ENCODE measurements at places on chromosomes 16 and 17.

DNA sequence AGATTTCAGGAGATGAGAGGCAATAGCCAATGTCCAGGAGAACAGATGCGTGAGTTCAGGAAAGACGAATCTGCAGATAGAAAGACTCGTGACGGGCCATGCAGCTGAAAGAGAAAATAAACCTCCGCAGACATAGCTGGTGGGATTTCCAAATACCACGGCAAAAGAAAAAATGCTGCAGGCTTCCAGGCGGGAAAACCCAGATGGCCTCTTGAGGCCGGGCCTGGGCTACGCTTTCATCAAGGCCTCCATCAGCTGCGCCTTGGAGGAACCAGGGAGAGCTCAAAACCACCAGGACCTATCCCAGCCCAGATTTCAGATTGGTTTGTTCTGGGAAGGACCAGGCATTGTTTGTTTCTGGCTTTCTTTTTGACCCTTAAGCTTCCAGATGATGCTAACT is 16.7 kb downstream of the CCDC40 start:
- DNase-seq: no peak

- DNase-seq: no peak
These were observed 140.2 kb downstream of the MSI2 start for GRCh38 chr17:57396511-57396921.

DNA sequence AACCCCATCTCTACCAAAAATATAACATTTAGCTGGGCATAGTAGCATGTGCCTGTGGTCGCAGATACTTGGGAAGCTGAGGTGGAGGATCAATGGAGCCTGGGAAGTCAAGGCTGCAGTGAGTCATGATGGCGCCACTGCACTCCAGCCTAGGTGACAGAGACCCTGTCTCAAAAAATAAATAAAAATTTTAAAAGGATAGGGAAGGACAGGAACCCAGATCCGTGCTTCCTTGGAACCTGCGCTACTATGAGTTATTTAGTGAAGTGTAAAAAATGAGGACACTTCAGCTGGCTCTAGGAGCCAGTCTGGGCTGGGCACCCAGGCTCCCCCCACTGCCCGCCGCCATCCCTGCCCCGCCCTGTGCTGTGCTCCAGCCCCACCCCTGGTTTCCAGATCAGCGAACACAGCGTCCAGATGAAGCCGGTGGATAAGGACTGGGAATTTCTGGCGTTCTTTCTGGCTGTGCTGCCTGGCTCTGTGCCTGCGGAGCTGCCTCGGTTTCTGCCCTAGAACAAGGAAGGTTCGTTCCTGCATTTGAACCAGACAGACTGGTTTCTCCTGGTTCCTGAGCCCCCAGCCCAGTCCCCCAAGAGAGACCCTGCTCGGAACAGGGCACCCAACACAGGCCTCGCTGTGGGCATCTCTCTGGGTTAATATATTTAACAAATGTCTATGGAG is 18.5 kb downstream of the PLLP start:
- DNase-seq: no peak

GRCh38 chr17:38701504-38702165 is 3.4 kb upstream of the MLLT6 start:
- DNase-seq: peak; percentile 90

DNA sequence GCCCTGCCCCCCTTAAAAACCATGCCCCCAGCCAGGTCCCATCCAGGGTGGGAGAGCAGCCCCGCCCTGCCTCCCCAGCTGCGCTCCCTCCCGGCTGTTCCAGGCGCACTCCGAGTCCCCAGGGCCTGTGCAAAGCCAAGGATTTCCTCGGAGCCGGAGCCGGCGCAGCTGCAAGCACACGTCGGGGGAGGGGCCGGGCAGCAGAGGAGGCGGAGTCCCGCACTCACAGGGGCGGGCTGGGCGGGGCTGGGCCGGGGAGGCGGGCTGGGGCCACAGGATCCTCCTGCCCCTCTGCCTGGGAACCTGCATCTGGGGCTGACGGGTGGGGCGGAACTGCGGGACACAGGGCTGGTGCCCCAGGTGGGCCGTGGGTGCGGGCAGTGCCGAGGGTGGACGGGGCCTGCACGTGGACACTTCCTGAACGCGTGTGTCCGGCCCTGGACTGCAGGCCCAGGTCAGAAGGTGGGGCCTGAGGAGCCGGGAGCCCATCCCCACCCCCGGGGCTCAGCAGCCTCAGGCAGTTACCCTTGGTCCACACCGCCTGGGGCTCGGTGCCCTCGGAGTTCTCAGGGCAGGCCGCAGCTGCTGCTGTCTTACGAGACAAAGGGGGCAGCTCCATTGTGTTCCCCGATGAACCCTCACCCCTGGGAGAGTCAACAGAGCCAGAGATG is 24.0 kb upstream of the SSTR5 start:
- peak; percentile 49 for DNase-seq

DNA sequence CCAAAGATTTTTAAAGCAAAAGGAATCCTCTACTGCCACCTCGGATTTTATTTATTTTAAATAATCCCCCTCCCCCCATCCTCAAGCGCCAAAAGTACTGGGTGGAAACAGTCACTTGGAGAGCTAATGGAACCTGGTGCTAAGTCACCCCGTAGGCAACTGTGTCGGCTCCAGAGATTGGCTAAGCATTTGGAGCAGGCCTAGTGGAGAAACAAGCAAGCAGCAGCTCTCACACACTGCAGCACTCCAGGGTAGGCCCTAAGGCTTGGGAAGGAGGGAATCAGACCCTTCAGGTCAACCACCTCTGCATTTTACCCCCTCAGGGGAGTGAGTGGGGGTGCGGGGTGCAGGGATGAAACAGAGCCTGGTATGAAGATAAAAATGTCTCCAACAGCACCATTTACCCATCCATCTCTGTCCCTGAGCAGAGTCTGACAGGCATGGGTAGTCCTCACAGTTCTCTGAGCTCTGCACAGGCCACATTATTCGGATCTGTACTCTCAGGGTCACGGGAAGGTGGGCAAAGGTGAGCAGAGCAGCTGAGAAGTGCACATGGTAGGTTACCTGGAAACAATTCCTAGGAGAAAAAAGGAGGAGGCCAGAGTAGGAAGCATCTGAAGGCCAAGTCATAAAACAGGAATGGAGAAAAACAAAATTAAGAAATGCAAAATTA is 27.2 kb upstream of the STAC2 start:
- DNase-seq: no peak

GRCh38 chr17:12209632-12210191 is 189.0 kb downstream of the MAP2K4 start:
- no peak for DNase-seq

- DNase-seq: no peak
These were observed 49.8 kb downstream of the IRF8 start for GRCh38 chr16:85948616-85949265.

- DNase-seq: no peak
These were observed 8.9 kb upstream of the TMEM132E start for GRCh38 chr17:34570506-34570905.

DNA sequence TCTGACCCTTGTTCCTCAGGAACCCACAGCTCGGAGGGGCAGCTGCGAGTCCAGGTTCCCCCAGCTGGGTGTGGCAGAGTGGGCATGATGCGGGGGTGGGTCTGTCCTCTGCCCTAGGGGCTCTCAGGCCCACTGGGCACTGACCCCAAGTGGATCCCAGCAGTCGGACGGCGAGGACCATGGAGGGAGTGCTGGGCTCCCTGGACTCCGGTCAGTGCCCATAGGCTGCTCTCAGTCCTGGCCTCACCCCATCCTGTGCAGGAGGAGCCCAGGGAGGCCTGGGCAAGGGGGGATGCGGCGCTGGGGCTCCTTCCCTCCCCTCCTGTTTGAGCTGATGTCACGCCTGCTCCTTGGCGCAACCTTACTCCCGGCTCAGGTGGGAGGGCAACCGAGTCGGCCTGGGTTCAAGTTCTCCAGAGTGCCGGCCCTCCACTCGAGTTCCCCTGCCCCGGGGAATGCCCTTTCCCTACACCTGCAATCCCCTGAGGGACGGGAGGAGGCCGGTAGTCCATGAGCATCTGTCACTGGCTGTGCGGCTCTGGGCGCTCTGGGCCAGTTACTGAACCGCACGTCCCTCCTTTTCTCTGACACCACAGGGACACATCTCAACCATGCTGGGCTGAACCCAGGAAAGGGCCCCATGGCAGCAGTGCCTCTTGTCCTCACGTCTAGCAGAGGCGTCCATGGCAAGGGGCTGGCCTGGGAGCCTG is 52.6 kb upstream of the ACSF3 start:
- no peak for DNase-seq

GRCh38 chr17:76309461-76309860 is 1.4 kb upstream of the QRICH2 start:
- no peak for DNase-seq

- DNase-seq: peak; percentile 79
These were observed 28.6 kb downstream of the SLC38A8 start for GRCh38 chr16:84013787-84014569.

GRCh38 chr16:85754413-85754812 is 3.5 kb upstream of the C16orf74 start:
- no peak for DNase-seq

DNA sequence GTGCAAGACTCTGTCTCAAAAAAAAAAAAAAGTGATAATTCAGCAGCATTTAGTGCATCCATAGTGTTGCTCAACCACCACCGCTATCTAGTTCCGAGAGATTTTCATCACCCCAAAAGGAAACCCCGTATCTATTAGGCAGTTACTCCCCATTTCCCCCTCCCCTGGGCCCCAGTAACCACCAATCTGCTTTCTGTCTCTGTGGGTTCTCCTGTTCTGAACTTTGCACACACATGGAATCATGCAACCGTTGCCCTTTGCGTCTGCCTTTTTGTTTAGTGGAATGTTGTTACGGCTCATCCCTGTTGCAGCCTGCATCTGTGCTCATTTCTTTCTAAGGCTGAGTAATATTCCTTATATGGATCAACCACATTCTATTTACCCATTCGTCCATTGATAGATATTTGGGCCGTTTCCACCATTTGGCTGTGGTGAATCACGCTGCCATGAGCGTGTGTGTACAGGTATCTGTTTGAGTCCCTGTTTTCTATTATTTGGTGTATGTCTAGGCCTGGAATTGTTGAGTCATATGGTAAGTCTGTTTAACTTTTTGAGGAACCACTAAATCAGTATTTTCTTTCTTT is 8.7 kb upstream of the SYNGR2 start:
- peak; percentile 47 for DNase-seq

DNA sequence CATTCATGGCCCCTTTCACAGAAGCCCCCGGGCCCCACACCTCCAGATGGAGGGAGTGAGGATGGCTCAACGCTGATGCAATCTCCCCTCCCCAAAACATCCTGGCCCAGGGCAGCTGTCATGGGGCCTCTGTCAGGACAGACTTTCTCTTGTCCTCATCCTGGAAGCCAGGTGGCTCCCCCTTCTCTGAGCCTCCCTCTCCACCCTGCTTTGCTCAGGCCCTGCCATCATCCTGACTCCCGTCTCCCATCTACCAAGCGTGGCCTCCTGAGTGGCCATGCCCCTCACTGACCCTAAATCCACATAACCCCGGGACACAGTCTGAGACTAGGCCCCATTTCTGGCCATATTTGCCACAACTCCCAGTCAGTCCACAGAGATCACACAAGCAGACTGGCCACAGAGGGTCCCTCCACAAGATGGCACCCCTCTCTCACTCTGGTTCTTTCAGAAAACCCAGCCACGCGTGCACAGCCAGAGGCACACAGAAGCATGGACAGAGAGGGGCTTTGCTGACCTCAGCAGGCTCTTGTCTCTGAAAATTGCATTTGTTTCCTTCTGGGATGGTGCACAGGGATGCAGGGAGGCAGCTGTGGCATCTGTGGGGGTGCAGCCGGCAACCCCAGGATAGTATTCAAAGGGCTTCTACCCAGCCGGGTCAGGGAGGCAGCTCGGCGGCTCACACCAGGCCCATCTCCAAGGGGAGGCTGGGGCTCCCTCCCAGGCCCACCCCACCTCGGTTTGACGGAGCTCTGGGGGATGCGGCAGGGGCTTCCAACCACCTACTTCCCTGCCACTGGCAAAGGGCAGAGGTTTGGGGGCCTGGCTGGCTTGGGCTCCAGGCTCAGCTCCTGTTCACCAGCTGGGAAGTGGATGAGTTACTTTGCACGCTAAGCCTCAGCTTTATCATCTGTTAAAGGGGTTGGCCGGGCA is 16.9 kb downstream of the DOC2B start:
- peak; percentile 38 for DNase-seq

GRCh38 chr16:74738816-74739215 is 35.8 kb downstream of the FA2H start:
- no peak for DNase-seq

- DNase-seq: no peak
These were observed 58.3 kb downstream of the B9D1 start for GRCh38 chr17:19304209-19304608.

DNA sequence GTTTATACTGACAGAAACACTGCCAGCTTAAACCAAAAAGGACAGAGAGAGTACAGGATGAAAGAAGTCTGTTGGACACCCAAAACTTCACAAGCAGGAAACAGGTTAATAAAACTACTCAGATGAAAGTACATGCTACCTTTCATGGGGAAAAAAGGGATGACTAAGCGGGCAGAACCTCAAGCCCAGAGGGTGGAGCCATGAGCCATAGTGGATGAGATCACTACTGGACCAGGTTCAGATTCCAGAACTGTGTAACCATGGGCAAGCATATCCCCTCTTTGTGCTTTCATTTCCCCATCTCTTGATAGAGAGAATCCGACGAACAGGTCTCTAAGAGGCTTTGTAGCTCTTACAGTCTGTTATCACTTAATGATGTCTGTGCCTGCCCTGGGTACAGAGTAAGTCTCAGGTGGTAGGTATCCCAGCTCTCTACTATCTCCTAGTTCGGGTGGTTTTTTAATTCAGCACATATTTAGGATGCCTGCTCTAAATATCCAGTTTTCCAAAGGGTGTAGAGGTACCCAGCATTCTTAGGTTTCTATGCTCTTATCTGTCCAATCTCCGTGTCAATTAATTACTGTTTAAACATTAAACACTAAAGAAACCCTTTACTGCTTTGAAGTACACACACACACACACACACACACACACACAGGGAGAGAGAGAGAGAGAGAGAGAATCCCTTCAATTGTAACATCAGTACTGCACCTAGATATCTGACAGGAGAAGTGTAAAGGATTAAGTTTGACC is 206.7 kb downstream of the ZNF423 start:
- DNase-seq: no peak

GRCh38 chr16:83887080-83887479 is 11.8 kb upstream of the MLYCD start:
- no peak for DNase-seq

- no peak for DNase-seq
These were observed 331.3 kb upstream of the EEF2KMT start for GRCh38 chr16:5428932-5429331.

DNA sequence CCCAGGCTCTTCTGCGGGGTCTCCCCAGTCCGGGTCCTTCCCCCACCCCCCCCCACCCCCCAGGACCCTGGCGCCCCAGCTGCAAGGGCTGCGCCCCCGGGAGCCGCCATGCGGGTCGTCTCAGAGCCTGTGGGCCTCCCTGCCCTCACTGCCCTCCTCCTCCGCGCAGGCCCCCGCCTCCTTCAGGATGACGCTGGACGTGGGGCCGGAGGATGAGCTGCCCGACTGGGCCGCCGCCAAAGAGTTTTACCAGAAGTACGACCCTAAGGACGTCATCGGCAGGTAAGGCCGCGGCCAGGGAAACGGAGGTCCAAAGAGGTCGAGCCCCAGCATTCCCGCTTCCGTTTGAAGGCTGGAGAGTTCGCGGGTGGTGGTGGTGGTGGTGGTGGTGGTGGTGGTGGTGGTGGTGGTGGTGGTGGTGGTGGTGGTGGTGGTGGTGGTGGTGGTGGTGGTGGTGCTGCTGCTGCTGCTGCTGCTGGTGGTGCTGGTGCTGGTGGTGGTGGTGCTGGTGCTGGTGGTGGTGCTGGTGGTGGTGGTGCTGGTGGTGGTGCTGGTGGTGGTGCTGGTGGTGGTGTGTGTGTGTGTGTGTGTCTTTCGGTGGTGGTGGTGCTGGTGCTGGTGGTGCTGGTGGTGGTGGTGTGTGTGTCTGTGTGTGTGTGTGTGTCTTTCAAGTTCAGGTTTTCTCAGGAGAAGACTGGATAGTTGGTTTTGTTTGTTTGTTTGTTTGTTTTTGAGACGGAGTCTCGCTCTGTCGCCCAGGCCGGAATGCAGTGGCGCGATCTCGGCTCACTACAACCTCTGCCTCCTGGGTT is 615 bp downstream of the PHKG2 start:
- DNase-seq: peak; percentile 49

Measured in stimulated activated CD4-positive, alpha-beta T cell treated with anti-CD3 and anti-CD28 coated beads, Interleukin-15, amount 100 ng/mL, for 24 hours (primary cell).